ENCODE measurements at places on chromosomes 6 and 20. TPM values are rescaled to one million over a fixed set of nuclear protein-coding genes. Genes with fewer than 3 reads are reported as not detected.

DNA sequence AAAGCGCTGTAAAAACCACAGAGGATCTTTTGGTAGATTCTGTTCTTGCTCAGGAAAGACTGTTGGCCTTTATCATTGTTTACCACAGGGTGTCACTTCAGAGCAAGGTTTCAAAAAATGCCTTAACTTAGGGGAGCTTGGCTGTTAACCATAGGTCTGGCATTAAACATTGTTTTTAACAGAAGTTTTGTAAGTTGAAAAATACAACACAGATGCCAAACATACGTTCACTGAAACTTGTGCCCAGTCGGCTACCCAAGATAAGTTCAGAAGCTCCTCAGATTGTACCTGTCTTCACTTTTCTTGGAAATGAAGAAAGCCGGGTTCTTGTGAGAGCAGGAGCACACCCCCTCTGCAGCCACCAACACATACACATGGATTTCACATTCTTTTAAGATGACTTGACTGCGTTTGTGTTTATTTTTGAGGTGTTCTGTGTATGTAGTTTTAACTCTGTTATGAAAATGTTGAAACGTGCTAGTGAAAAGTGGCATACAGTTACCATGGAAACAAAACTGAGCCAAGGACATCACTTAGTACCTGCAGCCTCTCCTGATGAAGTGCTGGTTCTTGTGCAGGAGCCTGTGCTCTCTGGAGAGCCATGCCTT, 64.9 kb downstream of the SYCP2L start:
- DNase-seq, result no peak
- peaks cover 4% of the 10 kb centered on the region for H3K36me3 ChIP-seq
- no peak overlapping the region for H3K4me3 ChIP-seq
- H3K4me1 ChIP-seq, result no peaks in the 10 kb centered on the region
- H3K27me3 ChIP-seq, result peaks cover 44% of the 10 kb centered on the region

DNA sequence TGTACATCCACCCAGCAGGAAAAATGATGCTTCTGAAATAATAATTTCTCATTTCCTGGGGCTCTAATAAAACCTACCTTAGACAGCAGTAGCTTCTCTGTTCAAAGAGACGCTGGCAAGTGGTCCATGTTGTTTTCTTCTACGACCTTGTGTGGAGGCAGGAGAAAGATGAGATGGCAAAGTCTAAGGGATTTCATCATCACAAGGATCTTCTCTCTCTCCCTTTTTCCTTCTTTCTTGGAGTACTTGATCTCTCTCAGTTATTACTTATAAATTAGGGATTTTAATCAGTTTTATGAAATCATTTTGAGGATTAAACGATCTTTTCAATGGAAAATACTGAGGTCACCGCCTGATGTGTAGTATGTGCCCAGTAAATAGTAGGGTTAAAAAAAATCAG, 147.5 kb downstream of the BMP7 start:
- peaks cover 23% of the 10 kb centered on the region for H3K27me3 ChIP-seq
- H3K4me3 ChIP-seq, result no peak overlapping the region
- H3K4me1 ChIP-seq, result no peaks in the 10 kb centered on the region
- DNase-seq, result no peak
- H3K27ac ChIP-seq, result no peak overlapping the region

- no peak overlapping the region for H3K27ac ChIP-seq
- H3K36me3 ChIP-seq, result peaks cover 8% of the 10 kb centered on the region
- peaks cover 61% of the 10 kb centered on the region for H3K4me1 ChIP-seq
- DNase-seq, result no peak
Measured at GRCh38 chr6:111589366-111589765, 16.3 kb downstream of the TRAF3IP2 start.

DNA sequence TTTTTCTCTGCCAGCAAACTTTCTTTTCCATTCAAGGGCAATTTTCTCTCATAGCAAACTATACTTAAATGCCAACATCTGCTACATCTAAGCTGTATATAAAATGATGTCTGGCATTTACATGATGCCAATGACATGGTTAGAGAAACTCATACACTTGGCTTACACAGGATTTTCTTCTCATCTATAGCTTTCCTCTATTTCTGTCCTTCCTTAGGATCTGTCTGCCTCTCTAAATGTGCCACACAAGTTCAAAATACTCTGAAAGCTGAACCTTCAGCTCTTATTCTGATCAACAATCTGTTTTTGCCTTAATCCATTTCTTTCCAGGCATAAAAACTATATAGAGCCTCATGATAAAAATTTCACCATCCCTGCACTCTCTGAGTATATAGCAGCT, 290.9 kb upstream of the RNF217 start:
- no peaks in the 10 kb centered on the region for H3K36me3 ChIP-seq
- H3K4me3 ChIP-seq, result no peak overlapping the region
- H3K27me3 ChIP-seq, result no peaks in the 10 kb centered on the region
- no peaks in the 10 kb centered on the region for H3K4me1 ChIP-seq
- no peak overlapping the region for H3K27ac ChIP-seq

DNA sequence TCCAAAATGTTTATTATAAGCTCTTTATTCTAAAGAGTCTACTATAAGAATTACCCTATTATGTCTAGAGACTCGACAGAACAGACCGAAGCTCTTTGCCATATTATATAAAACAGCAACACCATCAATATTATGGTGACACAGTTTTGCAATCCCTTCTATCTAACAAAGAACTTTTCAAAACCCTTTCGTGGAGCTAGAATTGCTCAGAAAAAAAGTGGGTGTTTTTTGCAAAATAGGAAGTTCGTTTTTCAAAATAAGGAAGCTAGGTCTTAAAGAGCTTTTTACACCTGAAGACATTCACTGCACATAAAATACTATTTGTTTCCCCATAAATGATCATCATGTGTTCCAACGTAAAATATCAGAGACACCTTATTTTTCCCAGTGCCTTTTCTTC, 240.0 kb downstream of the FOXC1 start:
- H3K4me1 ChIP-seq, result peaks cover 6% of the 10 kb centered on the region
- H3K4me3 ChIP-seq, result no peak overlapping the region
- no peak for DNase-seq
- H3K36me3 ChIP-seq, result peaks cover 6% of the 10 kb centered on the region
- H3K27ac ChIP-seq, result no peak overlapping the region

DNA sequence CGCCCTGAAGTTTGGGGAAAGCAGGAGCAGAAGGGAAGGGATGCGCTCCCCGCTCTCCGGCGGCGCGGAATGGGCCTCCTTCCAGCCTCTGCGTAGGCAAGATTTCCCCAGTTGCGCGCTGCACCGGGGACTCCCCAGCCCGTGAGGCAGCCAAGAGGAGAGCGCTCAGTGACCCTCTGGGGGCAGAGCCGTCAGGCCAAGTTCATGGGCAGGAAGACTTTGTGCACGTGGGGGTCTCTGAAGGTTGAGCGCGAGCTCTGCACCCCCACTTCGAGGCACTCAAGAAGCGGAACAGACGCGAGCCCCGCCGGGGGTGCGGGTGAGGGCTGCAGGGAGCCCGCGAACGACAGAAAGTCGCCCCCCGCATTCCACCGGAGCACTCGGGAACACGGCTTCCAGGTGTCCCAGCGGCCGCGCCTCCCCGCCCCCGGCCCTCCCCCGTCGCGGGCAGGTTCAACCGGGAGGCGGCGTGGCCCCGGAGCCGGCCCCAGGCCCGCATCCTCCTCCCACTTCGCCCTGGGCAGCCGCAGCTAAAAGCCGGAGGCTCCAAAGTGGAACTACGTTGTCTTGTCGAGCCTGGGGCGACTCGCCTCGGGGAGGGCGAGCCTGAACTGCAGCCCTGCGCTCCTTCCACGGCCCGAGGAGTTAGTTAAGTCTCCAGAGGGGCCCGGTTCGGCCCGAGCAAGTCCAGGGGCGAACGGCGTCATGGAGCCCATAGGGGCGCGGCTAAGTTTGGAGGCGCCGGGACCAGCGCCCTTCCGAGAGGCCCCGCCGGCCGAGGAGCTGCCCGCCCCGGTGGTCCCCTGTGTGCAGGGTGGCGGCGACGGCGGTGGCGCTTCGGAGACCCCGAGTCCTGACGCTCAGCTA, at the start of gene PPP1R3G:
Gene PPP1R3G, plus strand, starts transcription at position 561 of the 867 bp plus-strand sequence. Its CDS starts 145 bp downstream, at position 706.
- DNase-seq, result no peak
- peaks cover 22% of the 10 kb centered on the region for H3K4me1 ChIP-seq
- H3K27ac ChIP-seq, result no peak within 1 kb of the TSS
- H3K4me3 ChIP-seq, result peak within 1 kb of the TSS; percentile 64
- peaks cover 34% of the 10 kb centered on the region for H3K27me3 ChIP-seq

DNA sequence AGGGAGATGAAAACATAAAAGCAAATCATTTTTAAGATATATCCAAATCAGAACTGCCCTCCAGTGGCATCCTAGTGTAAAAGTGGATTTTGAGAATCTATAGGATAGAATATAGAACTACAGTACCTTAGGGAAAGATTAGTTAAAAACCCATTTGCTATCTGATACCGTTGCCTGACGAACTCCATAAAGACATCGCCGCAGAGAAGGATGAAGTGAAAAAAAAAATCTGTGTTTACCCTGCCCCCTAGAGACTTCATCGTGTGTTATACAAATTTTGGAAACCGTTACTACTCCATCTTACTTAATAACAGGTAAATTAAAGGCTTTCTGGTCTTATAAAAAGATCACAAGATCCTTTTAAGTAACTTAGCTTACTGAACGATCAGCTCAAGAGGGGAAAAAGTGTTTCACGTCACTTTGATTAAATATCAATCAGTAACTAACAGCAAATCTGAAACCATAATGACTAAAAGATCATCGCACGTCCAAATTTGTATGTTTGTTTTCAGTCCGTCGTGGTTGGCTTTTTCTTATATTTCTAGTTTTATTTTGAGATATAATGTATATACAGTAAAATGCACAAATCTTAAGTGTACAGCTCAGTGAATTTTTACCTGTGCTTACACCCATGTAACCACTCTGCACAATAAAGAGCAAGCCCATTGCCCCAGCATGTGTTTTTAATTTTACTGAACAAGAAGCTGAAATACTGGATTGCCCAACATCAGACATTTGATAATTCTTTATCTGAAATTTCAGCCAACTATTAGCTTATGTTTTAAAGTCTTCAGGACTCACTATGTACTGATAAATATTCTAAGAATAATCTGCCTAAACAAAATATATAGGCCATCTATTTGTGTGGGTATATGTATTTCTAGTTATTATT, 881 bp upstream of the MCM3 start:
- no peaks in the 10 kb centered on the region for H3K36me3 ChIP-seq
- H3K4me3 ChIP-seq, result no peak overlapping the region

GRCh38 chr6:232982-233640, 59.2 kb upstream of the DUSP22 start:
- H3K27ac ChIP-seq, result no peak overlapping the region
- H3K36me3 ChIP-seq, result no peaks in the 10 kb centered on the region
- H3K4me3 ChIP-seq, result no peak overlapping the region
- H3K4me1 ChIP-seq, result peaks cover 26% of the 10 kb centered on the region

DNA sequence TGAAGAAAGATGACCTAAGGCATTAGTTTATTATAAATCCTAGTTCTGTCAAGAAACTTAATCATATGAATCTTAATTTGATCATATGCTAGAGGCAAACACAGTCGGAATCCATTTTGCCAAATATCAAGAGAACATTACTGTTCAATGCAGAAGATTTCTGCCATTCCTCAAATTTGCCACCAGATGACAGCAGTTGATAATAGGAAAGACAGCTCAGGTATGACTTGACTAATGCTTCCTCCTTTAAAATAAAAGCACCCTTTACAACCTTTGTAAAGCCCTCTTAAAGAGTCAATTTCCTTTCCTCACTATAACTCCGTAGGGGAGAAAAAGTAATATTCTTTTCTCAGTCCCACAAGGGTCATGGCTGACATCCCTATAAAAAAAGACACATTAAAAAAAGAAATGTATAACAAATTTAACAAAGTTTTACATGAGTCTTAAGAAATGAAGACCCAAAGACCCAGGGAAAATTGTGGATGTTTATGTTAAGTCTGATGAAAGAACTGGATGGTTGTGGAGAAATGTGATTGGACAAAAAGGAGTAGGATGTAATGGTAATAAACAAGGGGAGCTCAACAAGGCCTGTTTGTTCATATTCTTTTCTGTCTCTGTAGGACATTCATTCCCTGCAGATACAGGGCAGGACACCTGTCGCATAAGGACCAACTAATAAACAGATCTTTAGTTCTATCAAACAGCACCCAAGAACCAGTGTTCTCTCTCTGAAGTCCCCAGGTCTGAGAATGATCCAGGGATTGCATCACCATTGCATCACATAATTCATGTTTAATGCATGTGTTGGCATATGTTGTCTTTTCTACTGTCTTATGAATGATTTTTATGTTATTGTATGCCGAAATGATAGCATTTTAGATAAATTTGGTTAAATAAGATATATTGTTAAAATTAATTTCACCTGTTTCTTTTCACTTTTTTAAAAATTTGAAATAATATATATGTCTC, 23.0 kb upstream of the IL17A start:
- H3K36me3 ChIP-seq, result no peaks in the 10 kb centered on the region
- H3K4me3 ChIP-seq, result no peak overlapping the region
- H3K27me3 ChIP-seq, result no peaks in the 10 kb centered on the region
- no peak for DNase-seq
- no peak overlapping the region for H3K27ac ChIP-seq

DNA sequence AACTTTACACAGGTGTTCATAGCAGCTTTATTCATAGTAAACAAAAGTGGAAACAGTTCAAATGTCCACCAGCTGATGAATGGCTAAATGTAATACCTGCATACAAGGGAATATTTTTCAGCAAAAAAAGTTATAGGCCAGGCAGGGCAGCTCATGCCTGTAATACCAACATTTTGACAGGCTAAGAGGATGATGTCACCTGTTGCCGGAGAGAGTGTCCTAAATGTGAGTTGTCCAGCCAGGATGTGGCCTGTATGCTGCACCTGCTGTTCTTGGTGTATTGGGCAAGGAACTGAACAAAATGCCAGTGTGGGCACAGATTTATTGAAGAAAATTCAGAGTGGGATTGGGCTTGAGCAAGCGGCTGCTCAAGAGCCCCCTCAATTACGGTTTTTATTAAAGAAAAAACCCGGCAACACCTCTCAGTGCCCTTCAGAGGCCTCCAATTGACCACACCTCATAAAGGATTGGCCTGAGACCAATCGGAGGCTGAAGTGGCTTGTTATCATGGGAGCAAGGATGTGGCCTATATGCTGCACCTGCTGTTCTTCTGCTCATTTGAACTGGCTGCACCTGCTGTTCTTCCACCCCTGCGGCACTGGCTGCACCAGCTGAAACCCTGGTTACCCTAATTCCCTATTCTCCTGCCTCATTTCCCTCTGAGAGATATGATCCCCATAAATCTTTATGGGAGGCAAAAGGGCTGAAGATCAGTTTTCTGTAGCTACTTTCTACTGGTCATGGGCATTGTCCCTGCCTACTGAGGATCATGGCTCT, 164.3 kb upstream of the PROKR2 start:
- H3K4me3 ChIP-seq, result no peak overlapping the region
- no peak for DNase-seq
- H3K27ac ChIP-seq, result no peak overlapping the region
- H3K4me1 ChIP-seq, result peaks cover 4% of the 10 kb centered on the region
- peaks cover 5% of the 10 kb centered on the region for H3K27me3 ChIP-seq
- no peaks in the 10 kb centered on the region for H3K36me3 ChIP-seq

GRCh38 chr6:131065824-131066171, 2.8 kb upstream of the EPB41L2 start:
- DNase-seq, result no peak
- no peaks in the 10 kb centered on the region for H3K36me3 ChIP-seq
- no peak overlapping the region for H3K27ac ChIP-seq
- H3K4me1 ChIP-seq, result peaks cover 17% of the 10 kb centered on the region

- peaks cover 17% of the 10 kb centered on the region for H3K4me1 ChIP-seq
- no peak for DNase-seq
- H3K27ac ChIP-seq, result no peak overlapping the region
- no peaks in the 10 kb centered on the region for H3K36me3 ChIP-seq
- H3K27me3 ChIP-seq, result peaks cover 40% of the 10 kb centered on the region
Measured at GRCh38 chr20:63457737-63458136, 14.7 kb downstream of the KCNQ2 start.

GRCh38 chr6:152170313-152170701, 362.8 kb downstream of the ESR1 start:
- H3K36me3 ChIP-seq, result peaks cover 79% of the 10 kb centered on the region
- DNase-seq, result no peak
- H3K27me3 ChIP-seq, result no peaks in the 10 kb centered on the region
- H3K4me3 ChIP-seq, result no peak overlapping the region
- peaks cover 44% of the 10 kb centered on the region for H3K4me1 ChIP-seq

TUBB2B gene
- not detected for total RNA-seq

SYS1 gene
- total RNA-seq, result 58.7 TPM

AARS2 gene
- 23.8 TPM for total RNA-seq

PI16 gene
- total RNA-seq, result 0.65 TPM
